ENCODE measurements at places on chromosomes 3 and 15.

- DNase-seq: no peak
Measured at GRCh38 chr3:49316696-49317457, 23.0 kb downstream of the USP4 start.

- no peak for DNase-seq
Measured at GRCh38 chr15:58466566-58466965, 34.8 kb downstream of the LIPC start.

GRCh38 chr15:99502661-99503060 lies 63.1 kb upstream of the MEF2A start:
- no peak for DNase-seq

GRCh38 chr3:189981668-189982067 lies 139.0 kb downstream of the P3H2 start:
- DNase-seq: no peak

DNA sequence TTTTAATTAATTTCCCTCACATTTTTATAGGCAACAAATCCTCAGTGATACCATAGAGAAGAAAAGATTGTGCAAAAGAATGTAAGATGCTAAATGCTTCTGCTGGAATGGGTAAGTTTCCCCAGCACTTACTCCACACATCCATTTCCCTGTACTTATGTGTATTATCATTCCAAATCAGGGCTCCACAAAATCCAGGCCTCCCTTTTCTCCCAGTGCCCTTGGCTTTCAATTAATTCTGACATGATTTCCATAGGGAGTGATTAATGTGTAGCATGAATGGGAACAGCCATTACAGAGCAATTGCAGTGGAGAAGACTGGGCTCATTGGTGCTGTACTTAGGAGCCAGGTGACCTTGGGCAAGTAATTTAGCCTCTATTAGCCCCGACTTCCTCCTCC lies 41.3 kb upstream of the UBE2E1 start:
- DNase-seq: no peak

- no peak for DNase-seq
Measured at GRCh38 chr3:150830094-150830681, 67.2 kb upstream of the SIAH2 start.

- no peak for DNase-seq
Measured at GRCh38 chr3:124213641-124214040, 221.7 kb upstream of the ROPN1 start.

- no peak for DNase-seq
Measured at GRCh38 chr3:132703733-132704132, 18.5 kb downstream of the NPHP3 start.

DNA sequence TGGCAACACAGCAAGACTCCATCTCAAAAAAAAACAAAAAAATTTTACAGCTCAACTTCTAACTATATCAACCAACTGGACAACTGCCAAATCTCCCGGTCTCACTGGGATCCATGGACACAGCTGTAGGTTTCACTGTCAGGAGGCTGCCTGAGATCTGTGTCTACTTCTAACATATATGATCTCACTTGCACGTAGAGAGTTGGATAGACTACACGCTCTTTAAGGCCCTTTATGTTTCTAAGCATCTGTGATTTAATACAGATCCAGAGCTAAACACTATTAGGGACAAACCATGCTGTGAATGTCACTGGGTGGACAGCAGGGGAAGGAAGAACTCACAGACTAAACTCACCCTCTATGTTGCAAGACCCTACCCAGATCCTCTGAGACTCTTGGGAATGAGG lies 13.0 kb upstream of the APOD start:
- no peak for DNase-seq

GRCh38 chr3:62211675-62212429 lies 161.5 kb downstream of the FEZF2 start:
- DNase-seq: no peak

DNA sequence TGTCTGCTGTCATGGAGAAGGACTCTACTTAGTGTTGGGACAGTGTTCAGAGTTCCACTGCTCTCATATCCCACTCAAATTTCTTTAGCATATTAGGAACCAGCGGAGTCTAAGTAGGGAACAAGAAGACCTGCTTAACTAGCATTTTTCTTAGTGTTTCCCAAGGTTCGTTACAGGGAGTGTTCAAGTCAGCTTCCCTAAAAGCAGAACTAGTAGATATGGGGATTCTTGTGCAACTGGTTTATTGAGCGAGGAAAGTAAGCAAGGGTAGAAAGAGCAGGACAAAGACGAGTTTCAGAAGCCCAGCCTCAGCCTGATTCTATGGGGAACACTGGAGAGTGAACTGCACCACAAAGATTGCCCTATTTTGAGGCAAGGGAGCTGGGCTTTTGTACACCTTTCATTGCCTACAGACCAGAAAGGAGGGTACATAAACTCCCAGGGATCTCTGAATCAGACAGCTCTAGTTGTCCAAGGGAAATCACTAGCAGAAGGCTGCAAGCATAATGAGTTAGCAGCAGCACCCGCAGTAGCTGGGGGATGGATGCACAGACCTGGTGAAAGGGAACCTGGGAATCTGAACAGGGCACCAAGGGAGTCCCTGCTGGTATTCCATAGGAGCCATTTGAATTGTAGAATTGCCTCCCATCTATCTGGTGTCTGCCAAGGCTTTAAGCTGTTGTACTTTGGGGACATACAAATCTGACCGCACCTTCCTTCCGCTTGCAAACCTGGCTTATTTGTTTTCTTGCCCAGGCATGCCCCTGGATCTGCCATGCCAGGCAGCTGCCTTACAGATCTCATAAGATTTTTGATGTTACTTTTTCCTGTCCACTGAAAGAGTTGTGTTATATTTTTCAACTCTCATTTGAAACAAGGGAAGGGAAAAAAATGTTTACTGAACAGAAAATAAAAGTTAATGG lies 15.1 kb downstream of the CMTM7 start:
- no peak for DNase-seq

DNA sequence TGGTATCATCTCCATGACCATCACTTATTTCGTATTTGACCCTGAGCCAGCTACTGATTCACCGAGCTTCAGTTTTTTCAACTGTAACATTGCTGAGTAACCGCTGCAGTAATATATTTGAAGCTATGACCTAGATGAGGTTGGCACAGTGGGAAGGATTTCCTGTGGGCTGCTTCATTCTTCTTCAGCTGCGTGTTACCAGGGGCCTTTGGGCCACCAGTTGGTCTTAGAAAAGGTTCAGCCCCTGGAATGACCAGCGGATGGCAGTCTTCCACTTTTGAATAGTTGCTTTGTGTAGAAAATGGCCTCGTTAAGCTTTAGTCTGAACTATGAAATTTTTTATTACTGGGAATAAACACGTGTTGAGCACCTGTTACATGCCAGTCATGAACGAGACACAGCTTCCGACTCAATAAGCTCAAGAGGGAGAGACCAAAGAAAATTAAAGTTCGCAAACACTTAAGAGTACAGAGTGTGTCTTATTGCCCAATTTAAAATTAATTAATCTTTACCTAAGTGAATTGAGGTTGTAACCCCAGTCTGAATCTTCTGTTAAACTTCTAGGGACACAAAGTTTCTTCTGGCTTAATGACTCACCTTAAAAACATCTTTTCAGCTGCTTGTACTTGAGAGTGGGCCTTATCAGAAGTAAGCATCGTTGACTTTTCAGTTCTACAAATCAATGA lies 57.6 kb upstream of the NR2E3 start:
- no peak for DNase-seq

- DNase-seq: no peak
Measured at GRCh38 chr3:31848911-31849310, 132.2 kb downstream of the OSBPL10 start.

DNA sequence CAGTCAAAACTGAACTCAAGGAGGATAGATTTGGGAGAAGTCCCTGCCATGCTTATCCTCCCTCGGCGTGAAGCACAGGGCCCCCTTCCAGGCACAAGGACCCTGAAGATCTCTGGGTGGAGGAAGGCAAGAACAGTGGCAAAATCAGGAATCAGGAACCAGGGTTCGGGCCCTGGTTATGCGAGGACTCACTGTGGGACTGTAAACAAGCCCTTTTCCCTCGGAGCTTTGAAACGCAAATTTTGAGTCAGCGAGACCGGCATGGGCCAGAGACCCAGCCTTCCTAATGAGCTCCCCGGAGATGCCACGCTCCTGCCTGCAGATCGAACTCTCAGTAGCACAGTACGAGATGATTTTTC lies 70.1 kb downstream of the SLC12A8 start:
- no peak for DNase-seq

DNA sequence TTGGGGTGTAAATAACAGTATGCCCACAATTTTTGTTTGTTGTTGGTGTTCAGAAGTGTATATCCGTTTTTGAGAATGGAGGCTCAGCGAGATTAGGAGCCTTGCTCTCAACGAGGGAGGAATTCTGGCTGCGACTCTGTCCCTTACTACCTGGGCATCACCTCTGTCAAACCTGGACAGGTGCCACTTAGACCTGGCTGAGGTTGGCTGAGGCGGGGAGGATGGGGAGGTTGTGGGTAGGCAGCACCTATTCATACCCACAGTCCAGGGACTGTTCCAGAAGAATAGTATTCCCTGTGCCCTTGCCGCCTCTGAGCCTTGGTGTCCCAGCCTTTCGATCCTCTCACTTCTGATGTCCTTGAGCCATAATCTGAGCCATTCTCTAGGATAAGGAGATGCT lies 99.9 kb downstream of the LINGO1 start:
- DNase-seq: no peak

GRCh38 chr3:139893963-139894642 lies 40.9 kb upstream of the CLSTN2 start:
- DNase-seq: no peak

DNA sequence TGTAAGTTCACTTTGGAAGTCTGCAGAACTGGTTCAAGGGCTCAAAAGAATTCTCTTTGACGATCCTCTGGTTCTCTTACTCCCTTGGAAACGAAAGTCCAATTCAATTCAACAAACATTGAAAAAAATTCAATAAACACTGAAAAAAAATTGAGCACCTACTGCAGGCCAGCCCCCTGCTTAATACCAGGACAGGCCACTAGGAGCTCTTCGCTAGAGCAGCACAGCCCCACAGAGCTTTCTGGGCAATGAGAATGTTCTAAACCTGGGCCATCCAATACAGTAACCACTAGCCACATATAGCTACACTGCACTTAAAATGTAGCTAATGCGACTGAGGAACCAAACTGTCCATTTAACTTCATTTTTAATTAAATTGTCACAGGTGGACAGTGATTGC lies 50.4 kb upstream of the DCLK3 start:
- DNase-seq: no peak

DNA sequence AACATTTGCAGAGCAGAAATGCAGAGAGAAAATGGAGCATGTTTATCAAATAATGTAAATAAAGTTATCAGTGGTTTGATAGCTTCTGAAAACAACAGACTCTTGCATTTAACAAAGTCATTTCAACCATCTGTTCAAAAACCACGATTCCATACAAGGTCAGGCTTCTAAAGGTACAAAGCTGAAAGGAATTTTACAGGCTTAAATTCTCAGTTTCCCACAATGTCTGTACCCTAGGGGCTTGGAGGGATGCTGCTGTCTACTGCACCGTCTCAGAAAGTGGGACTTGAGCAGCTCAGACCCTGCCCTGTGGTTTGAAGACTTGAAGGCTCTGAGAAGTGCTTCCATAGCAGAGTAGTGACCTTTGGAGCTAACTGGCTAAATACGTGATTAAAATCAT lies 30.4 kb upstream of the TM4SF1 start:
- no peak for DNase-seq

DNA sequence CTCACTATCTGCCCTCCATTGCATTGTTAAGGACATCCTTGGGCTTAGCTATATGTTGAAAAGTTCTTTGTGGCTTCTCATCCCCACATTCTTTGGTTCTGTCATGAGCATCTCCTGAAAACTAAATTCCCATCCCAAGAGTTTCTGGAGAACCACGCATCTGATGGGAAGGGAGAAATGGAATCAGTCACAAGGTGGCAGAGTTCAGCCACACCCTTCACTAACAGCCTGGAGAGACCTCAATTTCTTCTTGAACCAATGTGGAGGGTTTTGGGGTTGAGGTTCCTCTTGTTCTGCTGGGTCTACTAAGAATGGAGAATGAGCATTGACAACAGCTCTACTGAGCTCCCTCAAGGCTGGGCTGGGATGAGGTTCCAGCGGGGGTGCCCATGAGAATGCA lies 15.6 kb upstream of the MAGEL2 start:
- DNase-seq: no peak

- no peak for DNase-seq
Measured at GRCh38 chr3:51997935-51998596, 2.4 kb upstream of the RPL29 start.

- no peak for DNase-seq
Measured at GRCh38 chr15:56805466-56806147, 72.3 kb upstream of the ZNF280D start.

- DNase-seq: no peak
Measured at GRCh38 chr3:42710323-42711021, 7.9 kb upstream of the HHATL start.

GRCh38 chr3:160099834-160100233 lies 111.2 kb downstream of the IL12A start:
- no peak for DNase-seq

GRCh38 chr3:52289747-52290595 lies 2.3 kb downstream of the GLYCTK start:
- DNase-seq: no peak

DNA sequence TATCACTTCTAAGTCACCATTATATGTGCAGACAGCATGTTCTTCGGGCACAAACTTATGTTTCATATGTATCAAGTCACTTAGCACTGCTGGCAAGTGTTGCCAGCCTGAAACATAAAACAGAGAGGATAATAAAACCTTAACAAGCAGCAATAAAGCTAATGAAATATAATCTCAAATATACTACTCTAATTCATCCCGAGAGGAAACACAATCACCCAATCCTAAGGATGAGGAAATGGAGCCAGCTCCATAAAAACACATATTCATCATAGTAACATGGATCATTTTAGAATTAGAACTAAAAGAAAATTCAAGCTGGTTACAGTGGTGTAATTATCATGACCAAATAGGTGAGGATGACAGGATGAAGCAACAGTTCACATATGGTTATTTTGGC lies 1072.7 kb downstream of the EPHA3 start:
- DNase-seq: no peak

DNA sequence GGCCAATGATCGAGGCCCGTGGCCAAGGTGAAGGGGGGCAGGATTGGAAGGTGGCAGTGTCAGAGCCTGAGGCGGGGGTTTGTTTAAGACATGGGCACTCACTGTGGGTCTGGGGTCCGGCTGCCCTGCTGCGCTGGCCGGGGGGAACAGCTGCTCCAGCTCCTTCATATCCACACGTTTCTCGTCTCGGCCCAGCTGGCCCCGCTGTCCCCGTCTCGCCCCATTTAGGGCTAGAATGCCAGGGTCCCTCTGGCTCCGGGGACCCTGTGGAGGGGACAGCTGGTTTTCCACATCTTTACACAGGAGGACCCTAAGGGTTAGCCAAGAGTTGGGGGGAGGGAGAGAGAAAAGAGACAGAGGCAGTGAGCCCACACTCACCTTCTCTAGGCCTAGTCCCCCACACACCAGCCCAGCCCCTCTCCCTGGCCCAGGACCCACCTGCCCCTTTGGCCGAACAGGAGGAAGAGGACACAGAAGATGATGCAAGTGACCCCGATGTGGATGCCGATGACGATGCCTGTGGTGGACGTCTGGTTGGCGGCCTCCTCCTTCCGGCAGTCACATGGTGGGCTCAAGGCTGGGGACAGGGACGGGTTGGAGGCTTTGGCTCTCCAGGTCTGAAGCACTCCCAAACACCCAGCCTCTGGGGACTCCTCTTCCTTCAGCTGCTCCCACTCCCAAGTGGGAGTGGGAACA lies 25.0 kb downstream of the RNU5B-1 start:
- no peak for DNase-seq

All from CMK (cell line).